AML-193 (cell line): ENCODE measurements at places on chromosomes 5 and 9.

GRCh38 chr5:150400316-150401075 lies 12.2 kb downstream of the CD74 start:
- no peak for DNase-seq

GRCh38 chr9:132873403-132873802 lies 4.7 kb downstream of the AK8 start:
- no peak for DNase-seq

- no peak for DNase-seq
Measured at GRCh38 chr9:82188817-82189216, 200.2 kb downstream of the SPATA31D1 start.

DNA sequence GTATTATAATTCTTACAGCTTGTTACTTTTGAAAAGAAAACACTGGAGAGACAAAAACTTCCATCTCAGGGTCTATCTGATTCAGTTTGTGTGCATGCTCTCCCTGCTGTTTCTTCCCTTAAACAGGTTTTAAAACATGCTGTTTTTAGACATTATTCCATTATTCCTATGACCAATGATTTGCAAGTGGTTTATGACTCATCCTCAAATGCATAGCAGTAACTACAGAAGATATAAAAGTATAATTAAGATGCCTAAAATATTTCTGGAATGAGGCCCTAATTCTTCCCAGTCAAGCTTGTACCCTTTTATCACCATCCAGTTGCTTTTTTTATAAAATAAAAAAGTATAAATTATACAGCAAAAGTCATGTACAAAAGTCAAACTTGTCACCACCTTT lies 3.7 kb downstream of the DTWD2 start:
- DNase-seq: no peak

- no peak for DNase-seq
Measured at GRCh38 chr5:154528005-154528594, 50.1 kb upstream of the HAND1 start.

GRCh38 chr5:60495644-60496520 lies 204.1 kb downstream of the DEPDC1B start:
- no peak for DNase-seq

DNA sequence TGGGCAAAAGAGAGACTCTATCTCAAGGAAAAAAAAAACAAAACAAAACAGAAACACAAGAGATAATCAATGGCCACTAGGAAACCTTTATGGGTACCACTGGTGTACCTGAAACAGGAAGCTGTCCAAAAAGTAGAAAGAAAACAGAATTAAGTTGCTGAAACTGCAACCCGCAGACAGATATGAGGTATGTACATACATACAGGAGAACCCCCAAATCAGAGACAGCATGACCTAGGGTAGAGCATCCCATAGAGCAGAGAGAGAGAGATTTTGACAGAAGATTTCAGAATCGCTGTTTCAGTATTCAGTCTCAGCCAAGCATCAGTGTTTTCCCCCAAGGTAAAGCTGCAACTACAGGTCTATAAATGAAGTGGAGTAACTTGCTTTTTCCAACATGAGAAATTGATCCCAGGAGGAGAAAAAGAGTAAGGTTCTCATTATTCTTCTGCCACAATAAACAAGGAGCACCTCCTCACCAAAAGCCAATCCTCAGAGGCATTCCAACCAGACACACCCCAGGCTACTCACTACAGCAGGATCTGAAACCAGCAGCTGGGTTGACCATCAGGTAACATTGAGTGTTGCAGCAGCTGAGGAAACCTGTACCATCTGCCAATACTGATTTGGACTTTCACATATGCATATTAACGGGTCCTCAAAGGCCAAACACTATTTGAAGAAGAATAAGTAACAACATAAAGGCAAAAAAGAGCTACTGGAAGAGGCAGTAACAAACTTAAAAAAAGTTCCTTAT lies 630.0 kb downstream of the TAF11L14 start:
- no peak for DNase-seq

GRCh38 chr9:21993893-21994555 lies at the start of gene CDKN2A:
Gene CDKN2A, minus strand, starts transcription at chr9:21994392.
- DNase-seq: peak; percentile 72

GRCh38 chr5:45171563-45171962 lies 362.8 kb downstream of the MRPS30 start:
- DNase-seq: no peak
